ENCODE measurements at places on chromosomes 11 and 22.

DNA sequence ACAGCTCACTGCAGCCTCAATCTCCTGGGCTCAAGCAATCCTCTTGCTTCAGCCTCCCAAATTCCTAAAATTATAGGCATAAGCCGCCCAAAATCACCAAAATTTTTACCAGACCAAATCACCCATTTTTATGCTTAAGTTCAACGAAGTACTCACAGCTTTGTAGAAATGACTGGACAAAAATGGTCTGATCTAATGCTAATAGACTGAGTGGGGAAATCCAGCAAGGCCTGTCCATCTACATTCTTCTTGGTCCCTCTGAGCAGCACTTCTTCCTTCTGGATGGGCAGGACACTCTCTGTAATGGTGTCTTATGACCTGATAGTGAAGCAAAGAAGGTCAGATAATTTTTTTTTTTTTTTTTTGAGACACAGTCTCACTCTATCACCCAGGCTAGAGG, 18.7 kb upstream of the OR6X1 start:
- DNase-seq = no peak

- no peak for DNase-seq
These were observed 83.9 kb downstream of the ZC3H12C start for GRCh38 chr11:110177086-110177456.

- DNase-seq = no peak
These were observed 10.8 kb downstream of the TRAF6 start for GRCh38 chr11:36499315-36499714.

DNA sequence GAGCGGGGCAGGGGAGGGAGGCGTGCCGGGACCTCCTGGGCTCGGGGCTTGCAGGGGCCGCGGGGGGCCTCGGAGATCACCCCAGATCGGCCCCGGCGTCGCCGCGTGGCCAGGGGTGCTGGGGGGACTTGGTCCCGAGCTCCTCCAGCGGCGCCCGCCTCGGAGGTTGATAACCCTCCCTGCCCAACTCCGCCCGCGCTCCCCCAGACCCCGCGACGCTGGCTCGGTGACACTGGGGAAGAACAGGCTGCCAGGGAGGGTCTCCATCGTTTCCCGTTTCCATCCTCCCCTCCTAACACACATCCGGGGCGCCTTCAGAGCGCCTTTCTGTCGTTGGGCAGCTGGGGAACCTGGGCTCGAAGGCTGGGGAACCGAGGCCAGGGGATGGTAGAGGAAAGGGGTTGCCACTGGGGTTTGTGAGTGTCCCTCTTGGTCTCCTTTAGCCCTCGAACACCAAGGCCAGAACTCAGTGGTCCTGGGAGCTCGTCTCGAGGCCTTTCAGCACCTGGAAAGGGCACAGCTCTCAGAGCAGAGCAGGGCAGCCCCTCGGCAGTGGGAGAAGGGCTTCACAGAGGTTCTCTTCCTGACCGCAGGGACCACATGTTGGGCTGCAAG, 431 bp downstream of the SLC37A2 start:
- no peak for DNase-seq

DNA sequence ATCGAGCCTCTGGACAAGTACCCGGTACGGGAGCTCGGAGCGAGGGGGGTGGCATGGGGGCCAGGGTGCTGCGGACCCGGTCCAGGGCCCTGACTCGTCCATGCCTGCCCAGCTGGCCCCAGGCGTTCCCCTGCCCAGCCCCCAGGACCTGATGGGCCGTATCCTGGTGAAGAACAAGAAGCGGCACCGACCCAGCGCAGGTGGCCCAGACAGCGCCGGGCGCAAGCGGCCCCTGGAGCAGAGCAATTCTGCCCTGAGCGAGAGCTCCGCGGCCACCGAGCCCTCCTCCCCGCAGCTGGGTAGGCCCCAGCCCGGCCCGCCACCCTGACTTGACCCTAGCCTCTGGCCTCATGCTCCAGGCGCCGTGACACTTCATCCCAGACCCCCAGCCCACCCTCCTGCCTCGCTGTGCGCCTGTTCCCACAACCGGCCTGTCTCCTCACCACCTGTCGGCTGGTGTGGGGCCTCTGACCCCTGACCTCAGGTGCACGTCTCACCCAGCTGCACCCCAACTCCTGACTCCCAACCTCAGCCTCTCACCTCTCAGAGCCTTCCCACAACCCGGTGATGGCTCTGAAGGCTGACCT, 7.7 kb downstream of the PLCB3 start:
- no peak for DNase-seq

Measured in stimulated activated CD8-positive, alpha-beta memory T cell treated with anti-CD3 and anti-CD28 coated beads, Interleukin-4, amount 100 ng/mL, for 4 hours (primary cell).